D341Med (cell line): ENCODE measurements at places on chromosomes 6 and 20.

GRCh38 chr6:119243657-119244056 is 105.9 kb downstream of the MAN1A1 start:
- DNase-seq = no peak

DNA sequence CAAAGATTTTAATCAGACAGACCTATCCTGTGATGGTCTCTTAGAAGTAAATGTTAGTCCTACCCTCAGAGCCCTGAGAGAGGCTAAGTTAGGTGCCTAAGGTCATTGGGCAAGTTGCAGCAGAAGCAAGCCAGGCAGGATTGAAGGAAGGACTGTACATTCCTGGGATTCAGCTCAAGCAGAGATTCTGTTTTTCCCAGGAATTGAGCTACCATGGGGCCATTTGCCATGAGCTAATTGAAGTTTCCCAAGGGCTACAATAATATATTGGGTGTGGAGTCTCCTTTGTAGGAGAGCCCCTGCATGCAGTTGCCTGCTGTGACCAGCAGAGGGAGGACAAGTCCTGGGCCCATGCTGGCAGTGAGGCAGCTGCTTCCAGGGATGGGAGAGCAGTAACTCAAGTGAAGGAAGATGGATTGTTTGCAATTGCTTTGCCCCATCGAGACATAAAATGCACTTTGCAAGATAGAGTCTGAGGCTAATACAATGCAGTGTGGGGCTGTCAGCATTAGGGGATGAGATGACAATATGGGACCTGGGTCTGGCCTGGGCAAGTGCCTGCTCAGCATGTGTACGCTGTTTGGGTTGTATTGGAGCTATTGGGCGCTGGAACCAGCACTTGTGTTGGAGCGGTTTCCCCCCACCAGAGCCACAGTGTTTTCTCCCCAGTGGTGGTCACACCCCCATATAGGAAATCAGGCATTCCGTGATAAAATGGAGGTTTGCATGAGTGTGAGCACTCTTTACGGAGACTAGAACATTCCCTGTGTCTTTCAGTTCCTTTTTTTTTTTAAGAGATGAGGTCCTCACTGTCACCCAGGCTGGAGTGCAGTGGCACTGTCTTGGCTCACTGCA is 27.9 kb downstream of the DNMT3B start:
- peak; percentile 91 for DNase-seq

DNA sequence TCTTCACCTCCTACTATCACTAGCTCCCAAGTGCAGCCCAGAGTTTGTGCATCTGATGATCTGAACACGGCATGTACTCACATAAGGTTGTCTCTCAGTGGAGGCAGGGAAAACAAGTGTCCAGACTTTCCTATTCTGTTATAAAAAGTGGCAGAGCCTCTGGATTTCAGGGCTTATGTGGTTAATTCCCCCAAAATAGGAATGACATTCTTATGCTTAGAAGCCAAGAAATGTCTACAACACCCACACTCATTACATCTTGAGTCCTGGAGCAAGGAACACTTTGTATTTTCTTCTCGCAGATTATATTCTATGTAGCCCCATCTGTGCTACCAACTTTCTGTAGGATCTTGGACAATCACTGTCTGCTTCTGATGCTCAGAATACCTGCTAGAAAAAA is 13.5 kb upstream of the SEMG1 start:
- no peak for DNase-seq

- no peak for DNase-seq
These were observed 134.6 kb downstream of the ATXN1 start for GRCh38 chr6:16626650-16627049.

- no peak for DNase-seq
These were observed 86.6 kb upstream of the PAX1 start for GRCh38 chr20:21618759-21619416.

GRCh38 chr20:3068986-3069900 is 2.2 kb upstream of the OXT start:
- peak; percentile 52 for DNase-seq
